ENCODE measurements at places on chromosomes 11 and 22.

DNA sequence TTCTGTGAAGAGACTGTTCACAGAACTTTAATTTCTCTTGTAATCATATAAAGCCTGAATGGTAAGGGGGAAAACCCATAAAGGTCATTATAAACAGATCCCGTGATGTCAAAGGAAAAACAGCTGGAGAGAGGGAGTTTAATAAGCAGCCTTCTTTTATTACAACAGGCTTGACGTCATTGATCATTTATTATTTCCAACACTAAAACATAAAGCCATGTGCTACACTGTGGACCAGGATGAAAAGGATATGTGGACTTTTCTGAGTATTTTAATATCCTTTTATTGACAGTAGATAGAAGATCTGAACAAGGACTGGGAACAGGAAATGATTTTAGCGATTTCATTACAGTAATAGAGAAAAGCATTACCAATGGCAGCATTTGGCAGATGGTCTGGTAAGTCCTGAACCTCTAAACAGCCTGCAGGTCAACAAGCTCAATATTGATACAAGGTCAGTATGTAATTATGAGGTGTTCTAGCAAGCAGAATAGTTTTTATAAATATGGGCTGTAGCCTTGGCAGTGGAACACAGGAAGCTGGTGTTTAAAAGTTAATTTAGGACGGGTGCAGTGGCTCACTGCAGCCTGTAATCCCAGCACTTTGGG, 25.1 kb upstream of the TPH1 start:
- DNase-seq: no peak

DNA sequence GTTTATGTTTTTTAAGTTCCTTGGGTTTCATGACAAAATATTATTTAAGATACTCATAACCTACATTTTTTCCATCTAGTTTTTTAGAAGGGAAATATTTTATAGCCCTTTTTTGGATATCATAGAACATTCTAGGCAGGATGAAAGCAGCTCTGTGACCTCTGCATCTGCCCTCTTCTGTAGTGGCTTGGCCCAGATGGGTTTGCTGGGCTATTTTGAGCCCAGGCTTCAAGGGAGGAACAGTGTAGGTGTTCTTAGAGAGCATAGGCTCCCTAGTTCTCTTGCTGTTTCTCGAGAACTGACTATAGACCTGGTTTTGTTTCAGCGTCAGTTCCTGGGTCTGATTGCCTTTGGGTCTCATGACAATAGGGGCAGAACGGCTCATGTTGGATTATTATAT, 32.2 kb downstream of the DIXDC1 start:
- DNase-seq: no peak

- DNase-seq: peak; percentile 16
Measured at GRCh38 chr11:68980776-68981065, at the start of gene MRGPRD. Gene MRGPRD (minus strand): TSS chr11:68980986. CDS start chr11:68980986, 0 bp downstream.

- no peak for DNase-seq
Measured at GRCh38 chr11:134370526-134371435, 39.0 kb downstream of the GLB1L2 start.

GRCh38 chr11:47507563-47508239, 45.2 kb downstream of the CELF1 start:
- no peak for DNase-seq

DNA sequence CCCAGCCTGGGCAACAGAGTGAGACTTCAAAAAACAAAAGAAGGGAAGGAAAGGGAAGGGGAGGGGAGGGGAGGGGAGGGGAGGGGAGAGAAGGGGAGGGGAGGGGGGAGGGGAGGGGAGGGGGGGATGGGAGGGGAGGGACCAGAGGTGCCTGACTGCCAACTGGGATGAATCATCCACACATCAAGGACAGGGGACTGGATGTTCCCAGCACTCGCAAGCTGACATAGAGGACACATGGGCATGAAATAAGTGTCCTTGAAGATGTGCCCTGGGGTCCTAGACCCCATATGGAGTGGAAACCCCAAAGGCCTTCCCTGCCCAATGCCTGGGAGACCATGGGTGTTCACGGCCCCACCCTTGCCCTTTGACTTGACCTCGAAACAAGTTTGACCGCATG, 19.8 kb downstream of the TST start:
- no peak for DNase-seq

DNA sequence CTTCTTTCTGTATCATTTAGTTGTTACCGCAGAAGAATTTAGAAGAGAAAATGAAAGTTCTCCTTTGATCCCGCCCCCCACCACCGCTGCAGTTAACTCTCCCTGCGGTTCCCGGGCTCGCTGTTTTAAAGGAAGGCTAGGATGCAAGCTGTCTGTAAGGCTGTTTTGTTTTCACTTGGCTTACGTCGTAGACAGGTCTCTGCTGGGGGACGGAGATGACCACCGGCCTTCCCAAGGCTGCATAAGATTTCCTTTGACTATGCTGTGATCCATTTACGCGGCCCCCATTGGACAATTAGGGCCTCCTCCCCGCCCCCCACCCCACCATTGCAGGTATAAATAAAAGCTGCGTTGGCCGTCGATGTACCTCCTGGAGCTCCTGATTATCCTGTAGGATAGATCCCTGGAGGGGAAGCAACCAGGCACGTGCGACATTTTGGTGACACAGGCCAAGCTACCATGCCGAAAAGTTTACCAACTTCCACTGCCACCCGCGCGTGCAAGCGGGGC, 1.4 kb upstream of the CPT1A start:
- no peak for DNase-seq

DNA sequence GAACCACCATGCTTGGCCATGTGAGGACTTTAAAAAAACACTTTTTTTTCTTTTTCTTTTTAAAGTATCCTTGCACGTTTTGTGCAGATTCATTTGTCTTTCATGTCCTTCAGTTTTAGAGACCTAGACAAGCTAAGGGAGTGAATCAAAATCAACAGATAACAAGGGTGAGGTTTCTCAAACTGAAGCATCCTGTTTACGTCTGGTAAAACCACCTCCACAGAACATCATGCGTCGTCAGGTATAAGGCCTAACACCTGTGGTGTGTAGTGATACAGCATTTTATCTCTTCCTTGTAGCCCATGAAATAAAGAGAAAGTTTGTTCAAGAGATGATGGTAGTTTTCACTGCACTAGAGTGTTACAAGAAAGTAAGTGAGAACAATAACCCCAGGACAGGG, 26.3 kb upstream of the CSF2RB start:
- no peak for DNase-seq

- DNase-seq: no peak
Measured at GRCh38 chr11:27754035-27755017, 54.1 kb upstream of the BDNF start.

DNA sequence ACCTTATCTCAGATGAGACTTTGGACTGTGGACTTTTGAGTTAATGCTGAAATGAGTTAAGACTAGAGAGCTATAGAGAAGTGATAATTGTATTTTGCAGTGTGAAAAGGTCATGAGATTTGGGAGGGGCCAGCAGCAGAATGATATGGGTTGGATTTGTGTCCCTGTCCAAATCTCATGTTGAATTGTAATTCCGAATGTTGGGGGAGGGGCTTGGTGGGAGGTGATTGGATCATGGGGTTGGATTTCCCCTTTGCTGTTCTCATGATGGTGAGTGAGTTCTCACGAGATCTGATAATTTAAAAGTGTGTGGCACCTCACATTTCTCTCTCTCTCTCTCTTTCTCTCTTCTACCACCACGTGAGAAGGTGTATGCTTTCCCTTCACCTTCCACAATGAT, 777.8 kb upstream of the LUZP2 start:
- DNase-seq: no peak

- no peak for DNase-seq
Measured at GRCh38 chr11:68803766-68804165, 38.0 kb downstream of the CPT1A start.

Measured in activated naive CD4-positive, alpha-beta T cell treated with anti-CD3 and anti-CD28 coated beads, Interleukin-2, amount 50 U/mL, for 72 hours (primary cell).